ENCODE measurements at places on chromosomes 11 and 22.

DNA sequence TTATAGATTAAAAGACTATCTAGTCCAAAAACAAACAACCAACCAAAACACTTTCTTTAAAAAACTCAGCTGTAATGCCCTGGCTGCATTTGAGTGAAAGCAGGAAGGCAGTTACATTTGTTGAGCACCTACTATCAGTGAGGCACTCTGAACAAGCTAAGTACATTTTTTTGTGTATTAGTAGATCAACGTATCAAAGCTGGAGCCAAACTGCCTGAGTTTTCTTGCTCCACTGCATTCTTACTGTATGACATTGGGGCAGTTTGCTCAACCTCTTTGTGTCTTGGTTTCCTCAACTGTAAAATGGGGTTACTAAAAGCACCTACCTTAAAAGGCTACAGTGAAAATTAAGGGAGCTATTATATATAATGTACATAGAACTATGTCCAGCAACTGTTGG lies 22.0 kb downstream of the COA4 start:
- DNase-seq, result no peak

GRCh38 chr22:33620085-33620484 lies 300.2 kb downstream of the LARGE1 start:
- no peak for DNase-seq

DNA sequence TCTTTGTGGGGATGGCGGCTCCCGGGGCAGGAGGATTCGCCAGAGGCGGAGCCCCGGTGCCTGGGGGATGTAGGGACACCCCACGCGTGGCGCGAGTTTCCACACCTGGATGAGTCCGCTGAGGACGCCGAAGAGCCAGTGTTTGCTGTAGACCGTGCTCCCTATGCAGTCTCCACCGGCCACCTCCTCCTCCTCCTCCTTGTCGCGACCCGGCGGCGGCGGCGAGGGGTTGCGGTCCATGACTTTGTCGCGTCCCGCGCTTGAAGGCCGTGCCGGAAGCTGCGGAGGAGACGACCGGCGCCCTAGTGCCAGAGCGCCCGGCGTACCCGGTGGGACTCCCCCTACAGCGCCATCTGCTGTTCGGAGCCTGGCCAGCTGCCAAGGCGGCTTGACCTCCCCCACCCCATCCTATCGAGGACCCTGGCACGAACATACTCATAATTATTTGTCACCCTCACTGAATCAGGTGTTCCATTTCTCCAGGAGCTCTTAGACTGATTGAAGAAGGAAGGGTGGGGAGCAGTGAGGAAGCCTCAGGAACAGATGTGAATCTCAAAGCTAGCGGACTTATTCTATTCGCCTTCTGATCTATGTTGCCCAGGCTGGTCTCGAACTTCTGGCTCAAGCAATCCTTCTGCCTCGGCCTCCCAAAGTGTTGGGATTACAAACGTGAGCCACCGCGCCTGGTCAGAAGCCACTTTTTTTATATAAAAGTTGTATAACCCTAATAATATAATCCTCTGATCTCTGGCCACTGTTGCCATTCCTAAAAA lies at the start of gene SAAL1:
SAAL1 (minus strand) TSS at position 281 of the 773 bp plus-strand sequence; CDS start at position 240, 41 bp downstream.
- peak; percentile 70 for DNase-seq

GRCh38 chr11:114148013-114148382 lies 88.5 kb downstream of the ZBTB16 start:
- DNase-seq, result no peak

DNA sequence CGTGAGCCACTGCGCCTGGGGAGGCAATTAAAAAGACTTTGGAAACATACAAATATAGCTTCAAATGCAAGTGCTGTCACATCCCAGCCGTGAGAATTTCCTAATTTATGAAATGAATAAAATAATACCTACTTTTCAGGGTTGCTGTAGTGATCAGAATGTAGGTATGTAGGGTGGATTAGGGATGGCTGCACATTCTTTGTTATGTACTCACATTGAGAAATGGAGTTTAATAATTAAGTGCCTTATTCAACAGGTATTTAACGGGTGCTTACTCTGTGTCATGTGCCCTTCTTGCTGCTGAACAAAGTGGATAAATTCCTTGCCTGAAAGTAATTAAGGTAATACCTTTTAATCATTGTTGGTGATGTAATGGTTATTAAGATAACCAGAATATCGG lies 37.0 kb downstream of the MMP7 start:
- no peak for DNase-seq

Data from frontal cortex (tissue), 4 donors.